ENCODE measurements at places on chromosomes 12 and 14. TPM values are rescaled to one million over a fixed set of nuclear protein-coding genes. Genes with fewer than 3 reads are reported as not detected.

GRCh38 chr14:65462411-65462810 lies 49.9 kb downstream of the FUT8 start:
- H3K4me3 ChIP-seq = no peak overlapping the region
- no peak overlapping the region for H3K27ac ChIP-seq
- DNase-seq = no peak
- H3K4me1 ChIP-seq = no peaks in the 10 kb centered on the region
- H3K27me3 ChIP-seq = no peaks in the 10 kb centered on the region

DNA sequence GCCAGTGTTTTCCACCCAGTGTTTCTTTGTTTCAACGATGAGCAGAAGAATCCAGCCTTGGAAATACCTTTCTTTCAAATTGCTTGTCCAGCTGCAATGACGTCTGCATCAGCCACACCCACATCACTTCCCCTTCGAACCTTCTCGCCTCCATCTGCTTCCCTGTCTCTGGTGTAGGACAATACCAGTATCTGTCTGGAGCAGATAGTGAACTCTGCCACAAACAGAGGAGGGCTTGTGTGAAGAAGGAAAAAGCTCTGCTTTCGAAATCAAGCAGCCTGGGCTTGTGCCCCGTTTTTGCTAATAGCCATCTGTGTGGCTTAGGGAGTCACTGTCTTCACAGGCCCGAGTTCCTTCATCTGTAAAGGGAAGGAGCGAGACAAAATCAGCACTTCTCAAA lies 415.4 kb downstream of the ZFP36L1 start:
- H3K4me3 ChIP-seq = no peak overlapping the region
- H3K4me1 ChIP-seq = peaks cover 5% of the 10 kb centered on the region
- H3K27me3 ChIP-seq = no peaks in the 10 kb centered on the region
- no peaks in the 10 kb centered on the region for H3K36me3 ChIP-seq

DNA sequence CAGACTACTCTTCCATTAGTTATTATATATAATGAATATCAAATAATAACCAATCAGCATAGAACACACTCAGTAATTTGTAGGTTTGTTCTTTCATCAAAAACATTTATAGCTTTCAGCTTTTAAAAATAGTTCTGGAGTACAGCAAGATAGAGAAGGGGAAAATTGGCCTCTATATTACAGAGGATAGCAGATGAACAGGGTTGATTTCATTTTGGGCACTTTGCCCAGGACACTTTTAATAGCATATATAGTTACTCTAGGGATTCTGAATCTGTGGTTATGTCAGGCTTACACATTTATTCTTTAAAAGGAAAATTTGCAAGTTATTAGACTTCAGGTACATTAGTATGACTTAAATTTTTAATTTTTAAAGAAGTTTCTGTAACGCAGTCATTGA lies 52.6 kb downstream of the IFT81 start:
- no peaks in the 10 kb centered on the region for H3K27me3 ChIP-seq
- no peak overlapping the region for H3K27ac ChIP-seq
- no peak overlapping the region for H3K4me3 ChIP-seq
- no peaks in the 10 kb centered on the region for H3K36me3 ChIP-seq

DNA sequence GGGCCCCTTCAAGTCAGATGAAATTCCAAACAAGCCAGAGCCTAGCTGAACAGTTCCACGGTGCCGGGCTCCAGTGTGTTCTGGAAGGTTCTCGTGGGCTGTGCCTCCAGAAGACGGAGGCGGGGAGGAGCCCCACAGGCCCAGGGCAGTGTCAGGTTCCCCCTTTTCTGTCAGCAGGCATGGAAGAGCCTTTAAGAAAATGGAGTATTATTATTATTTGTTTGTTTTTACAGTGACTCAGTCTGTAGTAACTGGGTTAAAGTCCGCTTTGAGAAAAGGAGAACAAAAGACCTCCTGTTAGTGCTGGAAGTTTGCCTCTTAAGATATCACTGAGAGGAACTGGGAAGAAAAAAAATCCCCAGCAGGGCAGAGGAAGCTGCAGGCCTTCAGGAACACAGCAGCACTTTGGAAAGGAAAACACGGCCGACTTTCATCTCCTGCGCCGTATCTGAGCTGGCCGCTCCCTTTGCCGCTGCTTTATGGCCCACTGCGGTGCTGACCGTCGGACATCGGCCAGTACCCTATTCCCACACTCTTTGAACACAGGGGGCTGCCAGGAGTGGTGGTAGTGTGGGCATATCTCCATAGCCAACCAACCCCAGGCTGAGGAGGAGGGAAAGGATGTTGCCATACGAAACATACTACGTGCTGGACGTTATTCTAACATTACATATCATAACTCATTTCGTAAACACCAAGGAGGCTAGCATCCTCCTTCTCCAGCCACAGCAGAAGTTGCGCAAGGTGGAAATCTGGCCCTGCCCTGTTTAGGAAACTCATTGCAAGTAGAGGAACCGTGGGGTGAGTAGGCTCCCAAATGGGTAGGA lies 194.0 kb downstream of the ZFP36L1 start:
- H3K4me1 ChIP-seq = peaks cover 9% of the 10 kb centered on the region
- no peaks in the 10 kb centered on the region for H3K27me3 ChIP-seq
- H3K4me3 ChIP-seq = no peak overlapping the region
- peak; percentile 76 for DNase-seq

DNA sequence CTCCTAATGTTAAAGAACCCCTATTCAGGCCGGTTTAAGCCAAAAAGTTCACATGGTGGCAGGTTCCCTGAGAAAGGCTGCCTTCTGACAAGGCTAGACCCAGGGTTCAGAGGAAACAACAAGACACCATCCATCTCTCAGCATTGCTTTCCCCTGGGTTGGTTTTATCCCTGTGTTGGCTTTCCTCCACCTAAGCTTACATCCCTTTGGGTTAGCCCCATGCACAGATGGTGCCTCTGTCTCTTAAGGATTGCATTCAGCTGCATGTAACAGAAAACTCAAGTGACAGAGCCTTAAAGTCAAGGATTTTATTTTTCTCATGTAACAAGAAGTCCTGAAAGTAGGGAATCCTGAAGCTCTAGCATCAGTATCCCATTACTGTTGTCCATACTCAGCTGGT lies 42.8 kb upstream of the RIN3 start:
- no peak for DNase-seq
- H3K4me1 ChIP-seq = peaks cover 1% of the 10 kb centered on the region
- H3K27ac ChIP-seq = no peak overlapping the region
- H3K27me3 ChIP-seq = no peaks in the 10 kb centered on the region

- H3K4me1 ChIP-seq = no peaks in the 10 kb centered on the region
- H3K27me3 ChIP-seq = no peaks in the 10 kb centered on the region
- no peak overlapping the region for H3K4me3 ChIP-seq
- no peak for DNase-seq
- no peak overlapping the region for H3K27ac ChIP-seq
- no peaks in the 10 kb centered on the region for H3K36me3 ChIP-seq
Measured at GRCh38 chr12:14244876-14245669, 120.4 kb upstream of the ATF7IP start.

FSCB gene
- not detected for total RNA-seq

DNA sequence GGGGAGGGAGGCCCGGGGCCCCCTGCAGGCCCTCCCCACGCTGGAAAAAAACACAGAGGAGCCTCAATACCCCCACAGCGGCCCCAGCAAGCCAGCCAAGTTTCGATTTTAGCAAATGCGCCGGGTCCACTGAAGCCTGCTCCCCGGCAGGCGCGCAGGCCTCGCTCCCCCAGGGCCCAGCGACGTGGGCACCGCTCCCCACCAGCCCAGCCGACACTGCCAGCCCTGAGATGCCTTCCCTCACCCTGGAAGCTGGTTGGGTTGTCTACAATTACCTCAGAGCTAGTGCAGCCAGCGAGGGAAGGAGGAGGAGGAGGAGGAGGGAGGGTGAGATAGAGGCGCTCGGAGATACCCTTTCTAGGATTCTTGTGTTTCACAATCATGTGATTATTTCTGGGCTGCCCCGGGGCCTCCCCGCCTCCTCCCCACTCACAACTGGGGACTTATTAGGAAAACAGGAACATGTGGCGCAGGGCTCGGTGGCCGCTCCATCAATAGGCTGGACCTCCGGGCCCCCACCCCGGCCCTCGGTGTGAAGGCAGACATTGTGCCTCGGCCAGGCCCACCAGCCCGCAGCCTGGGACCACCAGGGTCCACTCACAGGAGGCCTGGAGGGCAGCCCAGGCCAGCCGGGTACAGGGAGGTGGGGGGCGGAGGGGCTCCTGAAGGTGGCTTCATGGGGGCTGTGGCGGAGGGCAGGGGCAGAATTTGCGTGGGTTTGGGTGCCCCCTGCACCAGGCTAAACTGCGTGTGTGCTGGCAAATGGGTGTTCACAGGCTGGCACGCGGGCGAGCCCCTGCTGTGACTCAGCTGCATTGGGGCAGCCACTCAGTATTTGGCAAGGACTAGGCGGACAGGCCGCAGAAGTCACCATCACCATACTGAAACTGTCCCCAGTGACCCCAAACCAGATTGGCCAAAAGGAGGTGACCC lies 109.9 kb downstream of the NCOR2 start:
- no peaks in the 10 kb centered on the region for H3K36me3 ChIP-seq
- H3K27me3 ChIP-seq = no peaks in the 10 kb centered on the region
- peak overlapping the region; percentile 39 for H3K4me3 ChIP-seq
- H3K27ac ChIP-seq = peak overlapping the region; percentile 78

CLEC9A gene
- total RNA-seq = not detected

DNA sequence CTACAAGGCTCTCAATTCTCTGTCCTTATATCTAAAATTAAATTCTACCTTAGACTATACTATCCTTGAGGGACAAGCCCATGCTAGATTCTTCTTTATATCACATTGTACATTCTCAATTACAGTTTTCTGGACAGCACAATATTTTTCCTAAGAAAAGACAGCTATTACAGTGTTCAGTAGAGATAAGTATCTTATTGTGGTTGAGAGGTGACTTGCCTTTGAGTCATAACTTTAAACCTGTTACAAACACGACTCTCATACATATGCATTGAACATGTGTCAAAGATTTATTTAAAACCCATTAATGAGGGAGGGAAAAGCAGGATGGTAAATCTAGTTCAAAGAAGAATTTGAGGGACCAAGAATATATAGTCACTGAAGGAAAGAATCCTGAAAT lies 61.1 kb downstream of the TPH2 start:
- no peak for DNase-seq
- no peak overlapping the region for H3K4me3 ChIP-seq
- H3K27ac ChIP-seq = no peak overlapping the region
- no peaks in the 10 kb centered on the region for H3K36me3 ChIP-seq

GRCh38 chr12:51896236-51896635 lies 8.3 kb downstream of the ANKRD33 start:
- no peaks in the 10 kb centered on the region for H3K36me3 ChIP-seq

GLIPR1L1 gene
- total RNA-seq = not detected

GRCh38 chr14:103714063-103714724 lies 1.1 kb downstream of the XRCC3 start:
- H3K27ac ChIP-seq = no peak overlapping the region
- H3K36me3 ChIP-seq = no peaks in the 10 kb centered on the region
- no peak overlapping the region for H3K4me3 ChIP-seq
- H3K4me1 ChIP-seq = peaks cover 25% of the 10 kb centered on the region
- no peak for DNase-seq
- H3K27me3 ChIP-seq = no peaks in the 10 kb centered on the region

DNA sequence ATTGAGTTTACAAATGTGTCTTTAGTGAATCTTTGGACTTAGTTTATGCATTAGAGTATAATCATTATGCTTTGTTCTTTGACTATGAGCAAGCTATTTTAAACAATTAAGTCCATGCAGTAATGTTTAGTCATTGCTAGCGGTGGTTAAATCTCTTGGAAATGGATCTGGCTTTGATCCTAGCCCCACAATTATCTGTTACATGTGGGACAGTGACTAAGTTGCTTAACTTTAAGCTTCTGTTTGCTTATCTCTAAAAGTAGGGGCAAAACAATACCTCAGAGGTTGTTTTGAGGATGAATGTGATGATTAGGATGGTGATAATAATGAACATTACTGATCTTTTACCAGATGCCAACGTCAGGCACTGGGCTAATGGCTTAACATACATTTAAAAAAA lies 124.2 kb downstream of the NPAS3 start:
- no peak overlapping the region for H3K4me3 ChIP-seq
- H3K36me3 ChIP-seq = no peaks in the 10 kb centered on the region
- no peak for DNase-seq

SRRM4 gene
- total RNA-seq = not detected

DNA sequence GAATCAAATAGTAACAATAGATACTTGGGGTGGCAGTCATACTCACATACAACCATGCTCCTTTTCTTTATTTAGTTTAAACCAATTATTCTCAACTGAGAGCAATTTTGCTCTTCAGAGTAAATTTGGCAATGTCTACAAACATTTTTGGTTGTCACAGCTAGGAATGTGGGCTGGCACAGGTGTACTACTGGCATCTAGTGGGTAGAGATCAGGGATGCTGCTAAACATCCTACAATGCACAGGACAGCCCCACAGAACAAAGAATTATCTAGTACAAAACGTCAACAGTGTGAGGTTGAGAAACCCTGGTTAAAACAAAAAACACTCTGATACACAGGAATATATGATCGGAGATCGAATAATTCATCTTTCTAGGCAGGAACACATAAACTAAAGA lies 186.5 kb downstream of the NELL2 start:
- H3K4me3 ChIP-seq = no peak overlapping the region
- no peaks in the 10 kb centered on the region for H3K4me1 ChIP-seq
- no peak for DNase-seq
- H3K27ac ChIP-seq = no peak overlapping the region

GRCh38 chr14:99116741-99117295 lies 155.2 kb downstream of the BCL11B start:
- no peaks in the 10 kb centered on the region for H3K27me3 ChIP-seq
- no peaks in the 10 kb centered on the region for H3K36me3 ChIP-seq
- H3K4me1 ChIP-seq = no peaks in the 10 kb centered on the region
- DNase-seq = no peak
- no peak overlapping the region for H3K27ac ChIP-seq

- H3K4me1 ChIP-seq = no peaks in the 10 kb centered on the region
- no peaks in the 10 kb centered on the region for H3K36me3 ChIP-seq
- H3K4me3 ChIP-seq = no peak overlapping the region
Measured at GRCh38 chr12:43159506-43159905, 392.5 kb downstream of the ADAMTS20 start.

GRCh38 chr14:105887692-105888091 lies 361.3 kb downstream of the TMEM121 start:
- H3K27me3 ChIP-seq = no peaks in the 10 kb centered on the region
- DNase-seq = no peak
- H3K36me3 ChIP-seq = no peaks in the 10 kb centered on the region
- H3K4me1 ChIP-seq = no peaks in the 10 kb centered on the region

DNA sequence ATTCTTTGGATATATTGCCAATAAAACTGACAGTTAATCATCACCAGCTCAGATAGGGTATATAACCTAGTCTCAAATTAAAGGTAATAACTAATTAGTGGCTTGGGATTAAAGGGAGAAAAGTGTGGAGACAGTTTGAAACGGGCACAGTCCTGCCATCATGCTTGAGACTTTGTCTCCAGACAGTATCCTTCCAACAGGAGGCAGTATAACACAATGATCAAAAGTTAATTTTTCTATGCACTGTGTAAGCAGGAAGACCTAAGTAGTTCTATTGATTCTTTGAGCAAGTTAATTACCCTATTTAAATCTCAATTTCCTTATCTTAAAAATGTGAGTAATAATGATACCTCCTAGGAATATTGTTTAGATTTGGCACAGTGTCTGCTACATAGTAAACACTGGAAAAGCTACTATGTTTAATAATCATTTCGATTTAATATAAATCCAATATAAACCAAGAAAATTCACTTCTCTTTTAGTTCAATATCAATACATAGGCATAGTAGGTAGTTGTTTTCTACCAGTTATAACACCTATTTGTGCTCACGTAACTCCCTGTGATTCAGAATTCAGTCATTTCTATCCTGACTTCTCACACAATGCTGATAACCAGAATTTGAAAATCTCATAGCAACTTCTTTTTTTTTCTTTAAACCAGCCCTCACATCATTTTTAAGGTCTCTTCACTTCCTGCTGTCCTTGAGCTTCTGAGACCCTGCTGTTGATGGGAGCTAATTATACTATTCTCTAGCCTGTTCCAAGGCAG lies 53.7 kb downstream of the GALNT4 start:
- no peak for DNase-seq
- H3K4me3 ChIP-seq = no peak overlapping the region
- peaks cover 4% of the 10 kb centered on the region for H3K4me1 ChIP-seq
- H3K27me3 ChIP-seq = no peaks in the 10 kb centered on the region
